A673 (cell line): ENCODE measurements at places on chromosomes 1 and 21.
A peak's percentile ranks its signal among the peaks of the same experiment; 100 is the strongest.

DNA sequence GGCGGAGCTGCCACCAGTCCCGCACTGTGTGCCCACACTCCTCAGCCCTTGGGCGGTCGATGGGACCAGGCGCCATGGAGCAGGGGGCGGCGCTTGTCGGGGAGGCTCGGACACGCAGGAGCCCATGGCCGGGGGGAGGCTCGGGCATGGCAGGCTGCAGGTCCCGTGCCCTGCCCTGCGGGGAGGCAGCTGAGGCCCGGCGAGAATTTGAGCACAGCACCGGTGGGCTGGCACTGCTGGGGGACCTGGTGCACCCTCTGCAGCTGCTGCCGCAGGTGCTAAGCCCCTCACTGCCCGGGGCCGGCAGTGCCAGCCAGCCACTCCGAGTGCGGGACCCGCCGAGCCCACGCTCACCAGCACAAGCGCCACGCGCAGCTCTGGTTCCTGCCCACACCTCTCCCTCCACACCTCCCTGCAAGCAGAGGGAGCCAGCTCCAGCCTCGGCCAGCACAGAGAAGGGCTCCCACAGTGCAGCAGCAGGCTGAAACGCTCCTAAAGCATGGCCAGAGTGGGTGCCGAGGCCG is 267.7 kb downstream of the RYR2 start:
- DNase-seq: no peak

DNA sequence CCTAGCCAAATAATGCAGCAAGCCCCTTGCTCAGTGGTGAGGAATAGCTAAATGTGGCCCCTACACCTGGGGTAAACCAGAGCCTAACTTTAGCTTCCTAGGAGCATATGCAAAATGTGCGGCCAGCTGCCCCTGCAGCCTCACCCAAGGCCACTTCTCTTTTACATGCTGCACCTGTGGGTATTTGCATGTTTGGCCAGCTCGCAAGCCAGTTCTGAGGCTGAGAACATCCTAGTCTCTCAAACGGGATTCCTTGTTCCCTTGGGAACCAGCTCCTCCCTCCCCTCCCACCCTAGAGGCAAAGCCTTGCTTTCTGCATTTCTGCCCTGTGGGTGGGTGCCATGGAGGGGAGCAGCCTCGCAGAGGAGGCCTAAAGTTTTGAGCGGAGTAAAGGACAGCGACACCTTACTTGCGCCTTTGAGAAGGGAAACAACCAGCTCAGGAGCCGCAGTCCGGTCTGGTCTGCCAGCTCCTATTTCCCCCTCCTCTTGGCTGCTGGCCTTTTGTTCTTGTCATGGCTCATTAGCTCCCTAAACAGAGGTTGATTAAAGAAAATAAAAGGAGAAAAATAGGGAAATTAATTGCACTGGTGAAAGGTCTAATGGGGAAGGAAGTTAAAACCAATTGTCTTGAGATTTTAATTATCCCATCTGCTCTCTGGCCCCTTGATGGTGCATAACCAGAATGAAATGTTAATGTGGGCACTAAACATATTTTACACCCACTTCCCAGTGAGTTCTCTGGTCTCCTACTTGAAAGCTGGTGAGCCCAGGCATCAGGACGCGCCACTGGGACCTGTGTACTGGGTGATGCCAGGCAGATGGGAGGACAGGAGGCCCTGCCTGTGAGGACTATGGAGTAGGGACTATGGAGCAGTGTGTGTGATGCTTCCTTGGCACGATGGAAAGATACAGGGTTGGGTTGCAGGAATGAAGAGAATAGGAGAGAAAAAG is 68.7 kb downstream of the TEX35 start:
- no peak for DNase-seq

DNA sequence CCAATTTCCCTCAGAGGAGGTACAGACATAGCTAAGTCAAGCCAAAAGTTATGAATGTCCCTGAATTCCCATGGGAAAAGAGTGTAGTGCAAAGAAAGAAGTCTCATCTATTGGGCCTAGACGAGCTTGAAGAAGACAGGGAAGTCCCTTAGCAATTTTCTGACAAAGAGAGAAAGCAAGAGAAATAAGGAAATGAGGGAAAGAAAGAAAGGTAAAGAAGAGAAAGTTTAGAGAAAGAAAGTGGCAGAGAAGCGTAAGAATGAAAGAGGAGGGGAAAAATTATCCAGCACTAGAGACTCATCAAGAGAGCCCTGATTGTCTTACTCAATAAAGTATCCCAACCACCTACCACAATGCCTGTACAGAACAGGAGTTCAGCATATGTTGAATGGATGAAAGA is 40.6 kb upstream of the FOXD3 start:
- DNase-seq: no peak

DNA sequence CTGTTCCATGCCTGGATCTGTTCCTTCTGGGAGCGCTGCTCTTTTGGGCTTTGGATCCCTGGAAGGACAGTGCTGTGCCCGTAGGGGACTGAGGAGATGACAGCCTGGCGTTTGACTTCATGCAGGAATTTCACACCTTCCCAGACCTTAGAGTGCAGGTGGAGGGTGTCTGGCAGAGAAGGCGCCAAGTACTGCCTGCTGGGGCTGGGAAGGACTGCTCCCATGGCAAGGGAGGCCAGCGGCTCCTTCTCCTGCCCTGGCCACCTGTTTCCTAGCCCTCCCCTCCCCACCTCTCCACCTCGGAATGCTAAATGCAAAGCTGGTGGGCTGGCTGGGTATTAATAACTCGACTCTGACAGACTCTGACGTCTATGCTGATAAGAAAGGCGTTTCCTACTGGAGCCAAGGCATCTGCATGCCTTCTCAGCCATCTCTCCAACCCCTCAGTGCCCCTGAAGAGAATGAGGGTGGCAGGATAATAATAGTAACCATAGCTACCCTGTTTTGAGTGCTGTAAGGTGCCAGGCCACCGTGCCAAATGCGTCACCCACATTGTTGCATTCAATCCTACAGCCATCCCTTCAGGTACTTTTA is 17.5 kb upstream of the PDIK1L start:
- no peak for DNase-seq

- no peak for DNase-seq
Observed at GRCh38 chr1:95388031-95388430, 154.0 kb downstream of the RWDD3 start.

DNA sequence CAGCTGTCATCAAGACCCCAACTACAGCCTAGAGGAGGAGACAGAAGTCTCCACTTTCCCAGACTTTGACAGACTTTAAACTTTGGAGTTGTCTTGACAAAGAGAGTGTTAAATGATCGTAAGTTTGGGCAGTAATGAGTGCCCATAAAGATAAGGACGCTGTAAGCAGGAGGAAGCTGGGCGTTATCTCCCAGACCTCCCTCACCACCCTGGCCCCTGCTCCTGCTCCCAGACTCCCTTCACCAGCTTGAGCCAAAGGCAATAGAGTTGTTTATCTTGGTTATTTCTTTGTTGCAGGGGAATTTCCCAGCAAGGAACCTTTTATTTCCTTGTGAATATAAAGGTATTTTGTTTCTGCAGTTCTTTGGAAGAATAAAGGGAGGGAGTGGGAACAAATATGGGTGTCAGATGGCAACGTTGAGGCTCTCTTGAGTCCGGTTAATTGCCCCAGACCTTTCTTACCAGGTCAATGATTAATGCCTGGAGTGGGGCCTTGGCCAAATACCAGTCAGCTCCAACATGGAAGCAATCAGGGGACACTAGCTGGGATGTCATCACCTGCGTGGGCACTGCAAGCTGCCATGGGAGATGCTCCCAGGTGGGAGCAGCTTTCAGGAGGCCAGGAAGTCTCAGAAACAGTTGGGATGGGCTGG is 4.4 kb downstream of the PIGR start:
- no peak for DNase-seq

GRCh38 chr1:116693759-116694480 is 26.4 kb upstream of the IGSF3 start:
- no peak for DNase-seq

DNA sequence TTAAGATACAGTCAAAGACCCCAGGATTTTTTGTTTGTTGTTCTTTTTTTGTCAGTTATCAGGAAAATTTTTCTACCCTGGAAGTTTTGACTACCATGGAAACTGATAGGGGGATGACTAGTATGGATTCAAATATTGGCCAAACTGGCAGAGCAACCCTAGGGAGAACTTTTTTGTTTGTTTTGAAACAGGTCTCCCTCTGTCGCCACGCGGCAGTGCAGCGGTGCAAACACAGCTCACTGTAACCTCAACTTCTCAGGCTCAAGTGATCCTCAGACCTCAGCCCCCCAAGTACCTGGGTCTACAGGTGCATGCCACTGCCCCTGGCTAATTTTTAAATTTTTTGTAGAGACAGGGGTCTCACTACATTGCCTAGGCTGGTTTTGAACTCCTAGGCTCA is 46.6 kb downstream of the TOR3A start:
- no peak for DNase-seq

- no peak for DNase-seq
Observed at GRCh38 chr21:43209575-43210453, 41.0 kb downstream of the CRYAA start.

DNA sequence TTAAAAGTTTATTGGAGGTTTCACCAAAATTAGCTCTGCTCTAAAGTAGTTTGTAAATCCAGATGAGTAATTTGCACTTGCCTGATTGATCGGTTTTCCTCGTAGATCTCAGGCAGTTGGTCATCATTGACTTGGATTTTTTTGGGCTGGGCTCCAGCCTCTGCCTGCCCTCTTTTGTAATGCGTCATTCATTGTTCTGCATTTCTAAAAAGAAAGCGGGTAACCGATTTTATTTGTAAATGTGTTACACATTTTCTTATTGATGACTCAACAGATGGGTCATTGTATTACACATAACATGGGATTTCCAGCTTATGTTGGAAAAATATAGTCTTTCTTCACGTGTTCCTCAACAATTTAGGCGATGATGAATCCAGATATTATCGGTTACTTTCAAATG is 5.5 kb downstream of the ETS2 start:
- DNase-seq: peak; percentile 18

DNA sequence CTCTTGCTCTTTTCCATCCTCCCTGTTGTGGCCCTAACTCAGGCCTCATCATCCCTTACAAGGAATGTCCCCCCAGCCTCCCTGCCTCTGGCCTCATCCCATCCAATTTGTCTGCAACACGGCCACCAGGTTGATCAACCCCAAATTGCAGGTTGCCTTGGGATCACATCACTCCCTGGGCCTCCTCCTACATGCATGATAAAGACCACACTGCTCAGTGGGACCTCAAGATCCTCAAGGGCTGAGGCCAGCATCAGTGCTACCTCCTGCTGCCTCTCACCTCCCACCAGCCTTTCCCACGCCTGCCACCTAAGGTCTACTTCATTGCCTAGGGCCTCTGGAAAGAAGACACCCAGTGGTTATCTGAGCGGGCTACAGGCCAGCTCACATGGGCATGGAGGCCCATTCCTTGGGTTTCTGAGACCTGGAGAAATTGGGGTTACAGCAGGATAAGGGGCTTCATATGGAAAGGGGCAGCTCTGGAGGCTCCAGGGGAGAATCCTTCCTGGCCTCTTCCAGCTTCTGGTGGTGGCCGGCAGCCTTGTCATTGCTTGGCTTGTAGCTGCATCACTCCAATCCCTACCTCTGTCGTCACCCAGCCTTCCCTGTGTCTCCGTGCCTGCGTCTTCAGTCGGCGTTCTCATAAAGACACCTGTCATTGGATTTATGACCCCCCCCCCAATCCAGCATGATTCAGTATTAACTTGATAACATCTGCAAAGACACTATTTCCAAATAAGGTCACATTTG is 60.5 kb downstream of the KLHDC7A start:
- DNase-seq: no peak

DNA sequence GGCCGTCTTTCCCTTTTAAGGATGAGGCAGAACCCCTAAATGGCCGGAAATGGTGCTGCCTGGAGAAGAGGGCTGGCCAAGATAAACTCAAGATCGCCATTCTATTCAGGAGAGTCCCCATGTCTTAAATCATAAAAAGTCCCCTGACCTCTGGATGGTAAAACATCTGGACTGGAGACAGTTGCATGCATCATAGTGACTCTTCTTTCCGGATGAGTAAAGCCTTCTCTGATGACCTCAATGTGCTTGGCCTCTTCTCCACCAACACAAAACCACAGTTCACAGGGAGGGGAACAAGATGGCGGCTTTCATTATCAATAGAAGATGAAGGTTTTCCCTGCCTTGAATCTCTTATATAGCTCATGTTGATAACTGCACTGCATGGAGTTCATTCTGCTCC is 27.5 kb upstream of the H6PD start:
- no peak for DNase-seq

DNA sequence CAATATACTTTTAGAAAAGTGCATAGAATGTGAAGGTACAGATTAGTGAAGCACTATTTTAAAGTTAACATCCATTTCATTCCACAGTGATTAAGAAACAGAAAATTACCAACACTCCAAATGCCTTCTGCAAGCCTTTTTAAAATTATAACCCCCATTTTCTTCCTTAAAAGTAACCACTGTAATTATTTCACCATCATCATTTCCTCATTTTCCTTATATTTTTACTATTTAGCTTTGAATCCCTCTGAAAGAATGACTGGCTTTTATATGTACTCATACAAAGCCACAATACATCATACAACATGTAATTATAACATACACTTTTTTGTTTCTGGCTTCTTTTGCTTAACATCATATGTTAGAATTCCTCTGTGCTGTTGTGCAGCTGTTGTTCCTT is 6.5 kb upstream of the NEGR1 start:
- DNase-seq: no peak

GRCh38 chr1:46615735-46616134 is 876 bp downstream of the MOB3C start:
- no peak for DNase-seq

- no peak for DNase-seq
Observed at GRCh38 chr1:57464756-57465155, 40.9 kb upstream of the DAB1 start.

GRCh38 chr1:41161846-41162245 is 80.3 kb downstream of the SCMH1 start:
- no peak for DNase-seq

GRCh38 chr1:202565890-202566602 is 144.2 kb downstream of the SYT2 start:
- DNase-seq: no peak

- no peak for DNase-seq
Observed at GRCh38 chr1:99365545-99365944, 101.3 kb downstream of the PLPPR4 start.

DNA sequence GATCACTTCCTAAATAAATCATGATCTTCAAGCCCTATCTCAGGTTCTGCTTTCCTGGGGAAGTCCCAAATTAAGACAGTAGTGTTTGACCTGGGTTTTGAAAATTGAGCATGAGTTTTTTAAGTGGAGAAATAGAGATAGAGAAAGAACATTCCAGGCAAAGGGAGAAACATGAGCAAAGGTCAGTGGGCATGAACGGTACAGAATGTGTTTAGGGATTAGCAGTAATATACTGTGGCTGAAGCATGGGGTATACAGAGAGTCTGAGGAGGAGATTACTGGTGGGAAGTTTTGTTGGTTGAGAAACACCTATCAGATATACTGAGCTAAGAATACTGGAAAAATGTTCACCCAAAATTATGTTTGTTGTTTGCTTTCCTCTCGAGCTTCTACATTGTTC is 15.2 kb upstream of the MYSM1 start:
- DNase-seq: no peak

GRCh38 chr1:96363826-96364225 is 357.8 kb upstream of the PTBP2 start:
- DNase-seq: no peak

- DNase-seq: peak; percentile 90
Observed at GRCh38 chr1:37811027-37811655, 3.1 kb upstream of the YRDC start.
